ENCODE measurements at places on chromosomes 13 and 19. TPM values are rescaled to one million over a fixed set of nuclear protein-coding genes. Genes with fewer than 3 reads are reported as not detected.

ZNF491 gene
- 3.3 TPM for total RNA-seq

GRCh38 chr19:29294343-29294811 is 81.4 kb upstream of the UQCRFS1 start:
- H3K36me3 ChIP-seq = no peaks in the 10 kb centered on the region
- no peaks in the 10 kb centered on the region for H3K4me1 ChIP-seq
- H3K4me3 ChIP-seq = no peak overlapping the region
- no peak for DNase-seq

- peaks cover 11% of the 10 kb centered on the region for H3K4me1 ChIP-seq
- no peaks in the 10 kb centered on the region for H3K36me3 ChIP-seq
- no peak for DNase-seq
Observed at GRCh38 chr19:840519-841206, at the start of gene PRTN3. PRTN3 (plus strand) TSS chr19:840999; CDS start chr19:841009, 10 bp downstream.

RNF17 gene
- not detected for total RNA-seq

GRCh38 chr13:99759163-99759552 is 212.4 kb downstream of the ZIC5 start:
- no peaks in the 10 kb centered on the region for H3K36me3 ChIP-seq
- H3K27me3 ChIP-seq = no peaks in the 10 kb centered on the region
- H3K4me3 ChIP-seq = no peak overlapping the region
- no peaks in the 10 kb centered on the region for H3K4me1 ChIP-seq
- DNase-seq = no peak

SLC35E1 gene
- 31.8 TPM for total RNA-seq

C19orf85 gene
- not detected for total RNA-seq
